ENCODE measurements at places on chromosomes 16 and 17.

DNA sequence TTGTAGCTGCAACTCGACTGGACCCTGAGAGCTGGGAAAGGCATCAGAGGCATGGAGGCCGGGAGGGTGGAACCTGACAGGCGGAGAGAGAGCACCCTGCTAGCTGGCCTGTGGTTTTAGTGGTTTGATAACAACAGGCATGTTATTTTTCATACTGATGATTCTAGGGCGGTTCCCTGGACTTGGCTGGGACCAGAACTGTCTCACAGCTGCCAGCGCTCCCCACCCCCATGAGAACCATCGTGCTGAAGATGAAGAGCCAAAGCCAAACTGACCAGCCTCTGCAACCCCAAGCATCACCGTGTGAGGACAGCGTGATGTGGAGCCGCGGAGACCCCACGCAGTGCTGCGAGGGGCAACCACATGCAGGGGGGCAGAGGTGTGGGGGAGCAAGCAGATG, 28.5 kb downstream of the MXRA7 start:
- DNase-seq, result no peak

GRCh38 chr17:12088035-12088434, 67.4 kb downstream of the MAP2K4 start:
- DNase-seq, result no peak

GRCh38 chr17:18981642-18982424, 22.7 kb downstream of the FAM83G start:
- no peak for DNase-seq

GRCh38 chr17:81542431-81543338, 9.5 kb downstream of the FAAP100 start:
- DNase-seq, result no peak

DNA sequence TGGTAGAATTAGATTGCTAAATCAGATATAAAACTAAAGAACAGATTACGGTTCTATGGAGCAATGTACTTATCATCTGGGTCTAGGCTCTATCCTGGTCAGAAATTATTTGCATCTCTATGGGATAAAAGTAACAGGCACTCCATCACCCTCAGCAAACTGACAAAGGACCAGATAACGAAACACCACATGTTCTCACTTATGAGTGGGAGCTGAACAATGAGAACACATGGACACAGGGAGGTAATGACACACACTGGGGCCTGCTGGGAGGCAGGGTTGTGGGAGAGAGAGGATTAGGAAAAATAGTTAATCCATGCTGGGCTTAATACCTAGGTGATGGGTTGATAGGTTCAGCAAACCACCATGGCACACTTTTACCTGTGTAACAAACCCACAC, 61.9 kb downstream of the MPHOSPH6 start:
- no peak for DNase-seq

DNA sequence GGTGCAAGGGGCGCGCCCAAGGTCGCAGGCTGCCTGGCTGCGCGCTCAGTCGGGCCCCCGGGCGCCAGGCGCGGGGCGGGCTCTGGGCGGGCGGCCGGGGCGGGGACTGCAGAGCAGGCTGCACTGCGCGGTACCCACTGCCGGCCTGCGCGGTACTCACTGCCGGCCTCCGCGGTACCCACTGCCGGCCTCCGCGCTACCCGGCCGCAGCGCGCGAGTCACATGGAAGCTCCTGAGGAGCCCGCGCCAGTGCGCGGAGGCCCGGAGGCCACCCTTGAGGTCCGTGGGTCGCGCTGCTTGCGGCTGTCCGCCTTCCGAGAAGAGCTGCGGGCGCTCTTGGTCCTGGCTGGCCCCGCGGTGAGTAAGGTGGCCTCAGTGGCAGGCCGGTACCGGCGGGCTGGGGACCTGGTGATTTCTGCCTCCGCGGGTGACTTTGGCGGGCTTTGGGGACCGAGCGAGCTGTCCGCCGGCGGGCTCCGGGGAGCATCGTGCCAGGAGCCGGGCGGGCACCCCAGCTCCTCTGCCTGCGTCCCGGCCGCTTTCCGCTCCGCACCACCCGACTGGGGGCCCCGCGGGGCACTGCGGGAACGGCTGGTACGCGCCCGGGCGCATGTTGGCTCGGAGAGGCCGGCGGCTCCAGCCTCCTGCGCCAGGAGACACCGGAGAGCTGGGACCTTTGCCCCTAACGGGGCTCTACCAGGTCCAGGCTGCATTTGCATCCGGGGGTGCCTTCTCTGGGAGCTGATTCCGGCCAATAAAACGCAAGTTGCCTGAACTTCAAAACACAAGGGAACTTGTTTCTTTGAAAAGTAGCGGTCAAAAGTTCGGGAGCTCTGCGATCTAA, at the start of gene SLC47A1:
SLC47A1 (plus strand) TSS at position 137 of the 844 bp plus-strand sequence; CDS start at position 223, 86 bp downstream.
- DNase-seq, result no peak

GRCh38 chr17:48603959-48604769, 622 bp downstream of the HOXB6 start:
- DNase-seq, result no peak

DNA sequence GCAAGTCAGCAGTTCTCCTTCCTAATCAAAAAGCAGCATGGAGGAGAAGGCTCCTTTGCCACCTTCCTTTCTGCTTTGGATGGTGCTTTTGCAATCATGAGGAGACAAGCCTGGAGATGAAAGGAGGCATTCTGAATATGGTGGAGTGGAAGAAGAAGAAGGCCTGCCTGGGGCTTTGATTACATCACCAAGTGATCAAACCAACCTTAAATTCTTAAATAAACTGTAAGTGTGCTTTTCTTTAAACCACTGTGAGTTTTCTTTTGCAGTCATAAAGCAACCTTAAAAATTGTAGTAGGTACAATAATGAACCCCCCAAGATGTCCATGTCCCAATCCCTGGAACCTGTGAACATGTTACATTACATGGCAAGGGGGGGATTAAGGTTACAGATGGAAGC, 31.7 kb upstream of the IL21R start:
- DNase-seq, result no peak

DNA sequence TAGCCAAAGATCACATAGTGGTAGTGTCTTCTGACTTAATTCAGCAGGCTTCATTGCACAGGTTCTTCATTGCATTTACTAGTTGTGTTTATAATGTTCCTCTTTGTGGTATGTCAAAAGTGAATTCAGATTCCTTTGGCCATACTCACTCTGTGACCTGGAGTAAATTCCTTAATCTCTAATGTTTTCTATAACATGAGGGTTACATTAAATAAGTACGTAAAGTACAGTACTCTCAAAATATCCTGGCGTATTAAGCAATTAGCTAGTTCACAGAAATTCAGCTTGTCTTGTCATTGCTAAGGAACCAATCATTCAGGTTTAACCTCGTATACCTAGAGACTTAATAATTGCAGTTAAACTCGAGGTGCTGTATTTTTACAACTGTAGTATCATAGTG, 4.2 kb downstream of the RPS6KB1 start:
- peak; percentile 12 for DNase-seq

DNA sequence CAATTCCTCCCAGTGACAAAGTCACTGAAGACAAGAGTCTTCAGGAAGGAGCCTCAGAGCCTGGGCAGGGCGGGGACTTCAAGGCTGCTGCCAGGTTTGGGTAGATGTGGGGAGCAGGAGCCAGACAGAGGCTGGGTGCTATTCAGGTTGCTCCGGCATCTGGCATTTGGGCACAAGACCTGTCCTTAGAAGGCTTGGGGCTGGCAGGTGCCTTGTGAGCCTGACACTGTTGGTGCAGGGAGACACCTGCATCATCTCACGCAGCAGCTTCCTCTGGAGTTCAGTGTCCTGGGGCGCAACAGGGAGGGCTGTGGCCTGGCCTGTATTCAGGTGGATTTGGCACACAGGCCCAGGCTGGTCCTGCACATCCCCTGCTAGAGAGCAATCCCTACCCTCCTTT, 65.0 kb downstream of the MPRIP start:
- no peak for DNase-seq

DNA sequence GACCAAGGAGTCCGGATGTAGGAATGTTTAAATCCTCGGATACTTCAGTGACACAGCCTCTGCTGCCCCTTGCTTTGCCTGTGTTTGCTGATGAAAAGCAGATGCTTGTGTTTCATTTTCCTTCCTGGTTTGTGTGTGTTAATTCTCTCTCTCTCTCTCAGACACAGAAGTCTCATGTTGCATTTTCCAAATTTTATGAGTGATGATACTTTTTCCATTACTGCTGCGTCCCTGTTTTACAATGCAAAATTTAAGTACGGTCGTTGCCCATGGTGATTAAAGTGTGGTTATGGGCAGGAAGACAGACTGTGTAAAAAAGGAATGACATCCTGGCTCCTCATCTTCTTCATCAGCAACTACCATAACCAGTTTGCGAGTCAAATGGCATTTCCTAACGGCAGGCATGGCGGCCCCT, 5.7 kb downstream of the RMI2 start:
- DNase-seq, result peak; percentile 78

- no peak for DNase-seq
Observed at GRCh38 chr17:70073310-70073709, 1.7 kb upstream of the KCNJ16 start.

DNA sequence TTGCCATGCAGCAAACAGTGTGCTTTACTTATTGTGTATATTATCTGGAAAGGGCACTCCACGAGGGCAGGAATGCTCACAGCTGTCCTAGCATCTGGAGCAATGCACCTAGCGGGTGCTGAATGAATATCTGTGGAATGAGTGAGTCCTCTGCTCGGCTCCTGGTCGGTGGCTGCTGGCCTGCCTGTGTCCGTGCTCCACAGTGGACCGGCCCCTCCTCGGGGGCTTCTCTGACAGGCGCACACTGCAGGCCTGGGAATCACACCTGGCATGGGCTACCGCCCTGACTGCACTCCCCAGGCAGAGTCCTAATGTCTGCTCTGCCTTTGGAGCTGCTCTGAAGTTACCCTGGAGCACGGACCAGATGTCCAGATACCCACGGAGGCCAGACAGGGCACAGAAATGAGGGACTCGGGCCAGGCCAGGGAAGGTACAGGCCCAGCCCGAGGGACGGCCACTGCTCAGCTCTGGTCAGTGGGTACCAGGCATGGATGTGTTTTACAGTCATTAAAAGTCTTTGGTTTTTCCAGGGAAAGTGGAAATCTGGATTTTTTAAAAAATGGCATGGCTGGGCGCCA, 21.1 kb upstream of the AKTIP start:
- no peak for DNase-seq

- DNase-seq, result no peak
Observed at GRCh38 chr16:2008631-2009163, 924 bp downstream of the ZNF598 start.

GRCh38 chr17:81338274-81339190, 43.4 kb upstream of the SLC38A10 start:
- no peak for DNase-seq

GRCh38 chr17:37200497-37200896, 175.3 kb upstream of the C17orf78 start:
- no peak for DNase-seq

- no peak for DNase-seq
Observed at GRCh38 chr17:1228781-1229348, 41.4 kb upstream of the BHLHA9 start.

GRCh38 chr16:30491744-30492308, 19.3 kb downstream of the ITGAL start:
- DNase-seq, result peak; percentile 48

- no peak for DNase-seq
Observed at GRCh38 chr17:72115781-72116525, 4.9 kb upstream of the SOX9 start.

DNA sequence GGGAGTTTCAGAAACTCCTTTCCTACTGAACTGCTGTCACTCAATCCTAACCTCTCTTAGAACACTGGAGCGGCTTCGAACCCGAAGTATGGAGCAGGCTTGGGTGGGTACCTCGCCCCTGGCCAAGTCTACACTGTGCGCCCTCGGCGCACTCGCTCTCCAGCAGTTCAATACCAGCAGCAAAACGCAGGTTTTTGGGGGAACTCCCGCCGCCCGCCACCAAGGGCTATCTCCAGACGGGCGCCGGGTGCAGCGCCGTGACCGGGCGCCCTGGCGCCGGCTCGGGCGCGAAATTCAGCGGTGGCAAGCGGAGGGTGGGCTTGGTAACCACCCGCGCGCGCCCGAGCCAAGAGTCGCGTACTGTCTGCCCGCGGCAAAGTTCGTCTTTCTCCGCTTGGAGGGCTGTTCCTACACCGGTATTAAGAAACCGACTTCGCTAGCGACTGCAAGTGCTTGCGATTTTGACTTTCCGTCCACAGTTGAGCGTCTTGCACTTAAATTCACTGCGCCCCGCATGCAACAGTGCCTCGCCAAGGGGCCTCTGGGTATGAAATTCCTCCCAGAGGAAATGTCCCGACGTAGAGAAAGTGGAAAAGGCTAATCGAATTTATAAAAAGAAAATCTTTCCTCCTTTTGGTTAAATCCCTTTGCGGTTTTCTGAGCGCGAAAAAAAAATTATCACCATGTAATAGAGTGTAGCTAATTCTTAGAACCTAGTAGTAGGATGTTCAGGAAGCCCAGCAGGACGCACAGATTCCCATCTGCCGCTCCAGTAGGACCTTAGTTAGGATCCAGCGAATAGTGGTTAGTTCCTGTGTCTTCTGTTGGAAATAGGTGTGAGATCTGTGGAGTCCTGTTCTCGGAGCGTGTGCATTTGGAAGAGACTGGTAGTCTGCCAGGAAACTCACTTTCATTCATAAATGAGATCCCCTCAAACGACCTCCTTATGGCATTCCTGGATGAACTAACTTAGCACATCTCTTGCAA, 5.0 kb upstream of the SALL1 start:
- DNase-seq, result no peak

DNA sequence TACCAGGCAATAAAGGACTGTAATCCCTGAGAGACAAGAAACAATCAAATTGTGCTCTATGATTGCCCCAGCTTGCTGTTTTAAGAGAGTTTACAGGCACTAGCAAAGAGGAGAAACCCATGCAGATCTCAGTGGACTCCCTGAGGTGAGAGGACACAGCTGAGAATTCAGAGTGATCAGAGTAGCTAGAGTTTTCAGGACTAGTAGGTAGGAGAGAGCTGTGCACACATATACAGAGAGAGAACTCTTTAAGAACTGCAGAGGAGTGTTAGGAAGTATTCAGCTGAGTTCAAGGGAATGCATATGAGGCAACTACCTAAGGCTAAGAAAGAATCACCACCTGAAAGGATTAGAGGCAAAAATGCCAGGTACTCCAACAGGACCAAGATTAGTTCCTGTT, 904.8 kb downstream of the CDH8 start:
- DNase-seq, result no peak

GRCh38 chr17:82241183-82241925, 12.5 kb downstream of the SLC16A3 start:
- no peak for DNase-seq

DNA sequence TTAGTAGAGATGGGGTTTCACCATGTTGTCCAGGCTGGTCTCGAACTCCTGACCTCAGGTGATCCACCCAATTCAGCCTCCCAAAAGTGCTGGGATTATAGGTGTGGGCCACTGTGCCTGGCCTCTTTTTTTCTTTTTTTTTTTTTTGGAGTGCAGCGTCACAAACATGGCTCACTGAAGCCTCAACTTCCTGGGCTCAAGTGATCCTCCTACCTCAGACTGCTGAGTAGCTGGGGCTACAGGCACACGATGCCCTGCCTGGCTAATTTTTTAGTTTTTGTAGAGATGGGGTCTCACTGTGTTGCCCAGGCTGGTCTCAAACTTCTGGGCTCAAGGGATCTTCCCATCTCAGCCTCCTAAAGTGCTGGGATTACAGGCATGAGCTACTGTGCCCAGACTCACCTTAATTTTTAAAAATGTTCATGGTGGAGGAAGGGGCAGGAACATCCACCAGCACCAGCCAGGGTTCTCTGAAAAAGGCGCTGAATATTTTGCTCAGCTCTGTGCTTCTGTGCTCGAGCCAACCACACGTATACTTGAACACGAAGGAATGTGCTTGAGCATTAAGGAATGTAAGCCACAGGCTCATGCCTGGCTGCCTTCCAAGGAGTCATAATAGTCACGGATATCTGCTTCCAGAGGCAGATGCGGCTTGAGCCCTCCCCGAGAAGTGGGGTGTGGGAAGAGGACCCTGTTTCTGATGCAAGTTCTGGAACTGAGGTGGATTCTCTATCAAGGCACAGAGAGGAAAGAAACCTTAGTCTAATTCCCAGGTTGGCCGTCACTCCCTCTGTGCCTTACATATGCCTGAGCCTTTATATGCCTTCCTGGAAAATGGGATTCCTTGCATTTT, 65.5 kb upstream of the CREBBP start:
- peak; percentile 99 for DNase-seq

Data from fibroblast of skin of left biceps (primary cell).